ENCODE measurements at places on chromosomes 2 and 18. TPM values are rescaled to one million over a fixed set of nuclear protein-coding genes. Genes with fewer than 3 reads are reported as not detected.

DNA sequence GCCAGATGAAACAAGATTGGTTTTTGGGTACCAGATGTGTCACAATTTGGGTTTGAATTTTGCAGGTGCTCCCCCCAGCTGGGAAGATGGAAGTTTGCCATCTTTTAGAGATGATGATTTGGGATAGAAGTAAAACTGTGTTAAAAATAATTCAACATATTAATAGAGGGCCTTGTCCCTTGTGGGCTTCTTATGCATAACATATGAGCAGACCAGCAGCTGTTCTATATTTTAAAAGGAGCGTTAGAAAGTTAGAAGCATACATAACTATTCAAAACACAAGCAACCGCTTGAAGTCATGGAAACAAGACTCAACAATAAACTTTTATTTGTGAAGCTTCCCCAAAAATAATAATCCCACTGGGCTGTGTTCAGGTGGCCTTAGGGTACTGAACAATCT lies 62.8 kb downstream of the EFEMP1 start:
- no peak for DNase-seq

LRRTM4 gene
- not detected for total RNA-seq

PTPN4 gene
- 31.2 TPM for total RNA-seq

DNA sequence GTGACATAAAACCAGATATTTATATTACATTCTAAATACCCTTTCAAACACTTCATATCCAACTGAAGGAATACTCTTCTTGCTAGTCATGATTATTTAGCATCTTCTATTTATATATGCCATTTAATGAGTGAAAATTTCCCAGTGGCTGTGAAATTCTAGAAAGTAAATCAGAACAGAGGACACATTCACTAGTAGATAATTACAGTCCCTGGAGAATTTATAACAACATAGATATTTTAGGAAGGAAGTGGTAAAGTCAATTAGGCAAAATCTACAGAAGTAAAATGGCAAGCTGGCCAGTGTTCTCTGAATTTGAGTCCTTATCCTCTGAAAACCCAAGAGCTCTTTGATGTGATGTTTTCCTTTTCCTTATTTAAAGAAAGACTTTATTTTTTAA lies 121.8 kb downstream of the PMAIP1 start:
- DNase-seq, result no peak

AQP12A gene
- not detected for total RNA-seq

GRCh38 chr18:67733088-67733487 lies 216.6 kb upstream of the DSEL start:
- DNase-seq, result no peak

DNA sequence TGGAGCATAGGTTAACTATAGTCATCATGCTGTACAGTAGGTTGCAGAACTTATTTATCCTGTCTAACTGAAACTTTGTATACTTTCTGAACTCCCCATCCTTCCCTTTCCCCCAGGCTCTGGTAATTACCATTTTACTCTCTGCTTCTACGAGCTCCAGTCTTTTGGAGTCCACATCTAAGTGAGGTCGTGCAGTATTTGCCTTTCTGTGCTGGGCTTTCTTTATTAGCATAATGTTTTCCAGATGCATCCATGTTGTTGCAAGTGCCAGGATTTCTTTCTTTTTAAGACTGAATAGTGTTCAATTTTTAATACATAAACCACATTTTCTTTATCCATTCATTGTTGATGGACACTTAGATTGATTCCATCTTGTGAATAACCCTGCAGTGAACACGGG lies 464.1 kb downstream of the TGIF1 start:
- DNase-seq, result no peak

DNA sequence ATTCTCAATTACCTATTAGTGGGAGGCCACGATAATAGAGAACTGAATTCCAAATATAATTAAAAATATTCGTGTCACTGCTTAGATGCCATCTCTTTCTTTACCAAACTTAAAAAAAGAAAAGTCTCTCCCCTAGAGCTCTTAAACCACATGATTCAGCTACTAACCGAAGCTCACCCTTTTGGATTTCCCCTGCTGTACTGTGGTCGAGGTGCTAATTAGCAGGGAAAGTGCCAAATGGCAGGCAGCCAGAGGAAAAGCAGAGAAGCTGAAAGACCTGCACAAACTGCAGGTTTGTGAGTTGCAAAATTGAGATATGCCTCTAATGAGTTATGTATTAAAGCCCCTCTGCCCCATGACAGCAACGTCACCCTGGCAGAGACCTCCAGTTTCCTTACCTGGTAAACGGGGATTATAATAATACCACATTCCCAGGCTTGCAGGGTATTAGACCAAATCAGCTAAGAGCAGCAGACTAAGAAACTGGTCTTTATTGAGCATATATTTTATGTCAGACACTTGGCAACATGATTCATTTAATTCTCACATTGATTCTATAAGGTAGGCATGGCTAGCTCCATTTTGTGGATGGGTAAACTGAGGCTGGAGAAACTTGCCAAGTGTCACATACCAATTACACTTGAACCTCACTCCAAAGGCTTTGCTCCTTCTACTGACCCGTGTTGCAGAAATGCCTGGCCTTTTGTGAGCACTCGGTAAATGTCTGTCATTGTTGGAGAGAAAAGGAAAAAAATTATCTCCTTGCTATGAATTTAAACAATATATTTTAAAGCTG lies 259.7 kb downstream of the LPIN1 start:
- no peak for DNase-seq

CDH19 gene
- 1.0 TPM for total RNA-seq

THSD7B gene
- not detected for total RNA-seq

DNA sequence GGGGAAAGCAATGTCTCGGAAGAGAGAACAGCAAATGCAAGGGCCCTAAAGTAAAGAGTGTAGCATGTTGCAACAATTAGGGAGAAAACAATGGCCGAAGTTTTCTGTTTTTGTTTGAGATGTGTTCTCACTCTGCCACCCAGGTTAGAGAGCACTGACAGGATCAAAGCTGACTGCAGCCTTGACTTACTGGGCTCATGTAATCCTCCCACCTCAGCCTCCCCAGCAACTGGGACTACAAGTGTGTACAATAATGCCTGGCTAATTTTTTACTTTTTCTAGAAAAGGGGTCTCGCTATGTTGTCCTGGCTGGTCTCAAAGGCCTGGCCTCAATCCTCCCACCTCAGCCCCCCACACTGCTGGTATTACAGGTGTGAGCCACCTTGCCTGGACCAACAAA lies 23.9 kb downstream of the MEMO1 start:
- no peak for DNase-seq

DNA sequence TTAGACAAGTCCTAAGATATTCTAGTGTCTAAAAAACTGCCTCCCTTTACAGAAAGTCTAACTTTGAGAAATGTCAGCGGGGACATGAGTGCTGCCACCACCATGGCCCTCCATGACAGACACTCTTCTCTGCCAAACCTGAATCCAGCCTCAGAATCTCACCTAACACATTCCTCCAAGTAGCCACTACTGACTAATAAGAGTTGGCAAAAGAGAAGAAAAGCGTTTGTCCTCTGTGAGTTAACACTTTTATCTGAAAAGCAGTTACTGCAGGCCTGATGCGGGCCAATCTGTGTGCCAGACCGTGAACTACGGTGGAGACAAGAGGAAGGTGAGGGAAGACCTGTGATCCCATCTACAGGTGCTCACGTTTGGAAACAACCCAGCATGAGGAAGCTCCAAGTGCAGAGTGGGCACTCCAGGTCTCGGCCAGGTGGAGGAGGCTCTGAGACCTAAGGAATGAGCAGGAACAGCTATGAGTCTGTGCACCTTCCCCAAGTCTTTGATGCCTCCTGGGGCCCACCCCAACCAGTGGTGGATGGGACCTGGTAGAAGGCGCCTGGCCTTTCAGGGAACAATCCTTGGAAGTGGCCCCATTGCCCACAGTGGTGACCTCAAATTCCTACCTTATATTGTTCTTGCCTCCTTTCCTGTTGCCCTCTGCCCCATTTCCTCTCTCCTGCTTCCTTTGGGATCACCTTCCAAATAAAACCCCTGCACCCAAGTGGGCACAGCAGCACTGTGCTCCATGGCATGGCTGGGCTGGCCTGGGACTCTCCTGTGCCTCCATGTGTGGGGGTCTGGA lies 91.6 kb downstream of the BIN1 start:
- no peak for DNase-seq

GRCh38 chr2:128092656-128093055 lies 1.7 kb downstream of the UGGT1 start:
- no peak for DNase-seq

PSTPIP2 gene
- 15.9 TPM for total RNA-seq

SPC25 gene
- total RNA-seq, result 1.3 TPM

DNA sequence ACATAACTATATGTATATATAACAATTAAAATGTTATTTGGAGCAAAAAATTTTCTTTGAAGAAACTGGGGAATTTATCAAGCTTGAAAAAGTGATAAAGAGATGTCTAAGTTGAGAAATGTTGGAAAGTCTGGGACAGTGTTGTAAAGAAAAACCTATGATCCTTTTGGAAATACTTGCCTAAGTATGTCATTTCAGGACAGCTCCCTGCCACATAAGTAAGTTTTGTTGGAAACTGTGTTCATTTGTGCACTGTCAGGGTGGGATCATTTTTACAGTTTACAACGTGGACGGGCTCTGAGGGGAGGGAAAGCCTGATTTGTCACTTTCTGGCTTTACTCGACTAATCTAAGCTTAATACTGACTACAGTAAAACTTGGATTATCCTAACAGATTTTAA lies 10.4 kb upstream of the COL3A1 start:
- DNase-seq, result no peak

RBM44 gene
- total RNA-seq, result 0.44 TPM

DNA sequence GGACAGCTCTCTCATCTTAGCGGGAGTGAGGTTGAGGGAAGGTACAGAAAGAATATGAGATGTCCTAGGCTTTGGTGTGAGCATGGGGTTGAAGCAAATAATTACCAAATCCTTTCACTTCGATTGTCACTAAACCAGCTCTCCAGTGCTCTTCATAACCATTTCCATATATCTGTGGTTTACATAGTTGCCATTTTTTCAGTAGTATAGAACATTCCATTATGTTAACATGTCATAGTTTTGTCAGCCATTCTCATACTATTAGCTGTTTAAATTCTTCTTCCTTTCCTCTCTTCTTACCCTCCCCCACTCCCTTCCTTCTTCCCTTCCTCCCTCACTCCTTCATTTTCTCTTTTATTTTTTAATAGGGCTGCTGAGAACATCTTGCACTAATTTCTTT lies 205.9 kb downstream of the BABAM2 start:
- no peak for DNase-seq

GRCh38 chr2:28750316-28751251 lies 1.0 kb upstream of the PPP1CB start:
- DNase-seq, result no peak

DNA sequence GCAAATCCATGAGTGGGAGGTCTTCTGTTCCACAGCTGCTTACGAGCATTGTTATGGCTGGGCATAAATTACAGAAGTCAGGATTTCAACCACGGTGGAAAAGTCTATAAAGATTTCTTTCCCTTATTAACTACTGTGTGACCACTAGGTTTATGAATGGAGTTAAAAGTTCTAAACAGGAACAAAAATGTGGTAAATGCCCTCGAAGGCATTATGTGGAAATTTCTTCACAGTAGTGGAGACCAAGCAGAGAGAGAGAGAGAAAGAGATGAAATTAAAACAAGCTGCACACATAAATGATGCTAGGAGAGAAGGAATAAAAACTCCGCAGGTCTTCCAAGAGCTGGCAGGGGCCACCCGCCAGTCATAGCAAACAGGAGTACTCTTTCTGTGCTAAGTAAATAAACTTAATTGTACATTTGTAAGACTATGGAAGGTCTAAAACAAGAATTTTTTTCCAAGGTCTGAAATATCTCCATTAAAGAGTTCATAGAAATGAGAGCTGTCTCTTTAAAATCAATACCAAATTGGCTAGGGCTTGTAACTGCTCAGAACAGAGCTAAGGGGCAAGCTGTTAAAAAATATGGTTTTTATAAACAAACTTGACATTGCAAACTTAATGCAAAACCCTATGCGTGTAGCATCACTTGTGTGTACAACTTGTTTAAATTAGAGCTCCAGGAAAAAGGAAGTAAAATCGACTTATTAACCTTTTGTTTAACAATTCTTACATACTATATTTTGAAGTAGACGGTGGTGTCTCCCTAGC lies 438.2 kb downstream of the MEIS1 start:
- no peak for DNase-seq

DSC3 gene
- not detected for total RNA-seq

DNA sequence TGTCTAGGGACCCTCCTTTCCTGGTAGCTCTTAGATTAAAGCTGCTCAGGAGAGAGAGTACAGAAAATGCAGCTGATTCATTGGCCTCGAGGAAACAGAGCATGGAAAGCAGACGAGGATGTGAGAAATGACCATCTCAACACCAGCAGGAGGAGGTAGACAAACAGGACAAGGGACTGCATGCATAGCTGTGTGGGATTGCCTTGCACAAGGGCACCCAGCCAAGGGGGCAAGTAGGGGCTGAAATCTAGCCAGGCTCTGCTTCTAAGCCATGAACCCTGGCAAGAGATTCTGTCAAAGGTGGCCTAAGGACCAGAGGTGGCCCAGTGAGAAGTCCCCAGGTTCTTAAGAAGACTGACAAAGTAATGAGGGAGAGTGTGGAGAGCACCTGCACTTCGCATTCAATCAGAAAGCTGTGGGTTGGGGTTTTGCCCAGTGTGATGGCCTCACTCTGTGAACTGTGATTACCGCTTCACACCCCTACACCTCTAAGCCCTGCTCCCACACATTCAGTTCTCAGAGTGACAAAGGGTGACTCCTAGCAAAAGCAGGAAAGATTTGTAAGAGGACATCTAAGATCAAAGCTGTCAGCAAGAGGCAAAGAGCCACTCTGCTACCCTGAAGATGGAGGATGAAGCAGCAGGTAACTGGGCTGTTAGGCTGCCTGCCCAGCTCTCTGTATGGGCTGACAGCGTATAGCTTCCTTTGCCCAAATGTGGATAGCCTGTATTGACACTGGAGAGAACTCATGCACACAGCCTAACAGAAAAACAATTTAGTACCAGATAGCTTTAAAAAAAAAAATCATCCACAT lies 151.3 kb upstream of the PELI1 start:
- DNase-seq, result no peak

GAREM1 gene
- total RNA-seq, result 8.1 TPM

DNA sequence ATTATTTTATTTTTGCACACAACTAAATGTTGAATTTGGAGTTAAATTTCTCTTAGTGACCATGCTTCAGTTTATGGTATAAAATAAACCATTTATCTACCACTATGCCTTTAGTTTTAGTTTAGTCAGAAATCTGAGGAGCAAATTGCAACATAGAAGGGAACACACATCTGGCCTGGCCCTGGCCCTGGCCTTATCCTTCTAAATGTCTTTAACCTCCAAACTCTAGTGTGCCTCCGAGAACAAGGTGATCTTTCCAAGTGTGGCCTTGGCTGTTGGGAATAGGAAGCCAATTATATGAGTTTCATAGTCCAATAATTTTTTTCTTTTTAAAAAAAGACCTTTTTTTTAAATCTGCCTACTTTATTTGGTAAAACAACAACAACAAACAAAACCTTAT lies 31.8 kb upstream of the GREB1L start:
- DNase-seq, result no peak

NAT8 gene
- total RNA-seq, result not detected
